ENCODE measurements at places on chromosomes 2 and 18.

- no peak for DNase-seq
These were observed 41.3 kb upstream of the LMAN1 start for GRCh38 chr18:59400407-59400806.

- DNase-seq: no peak
These were observed 244.5 kb upstream of the EPHA4 start for GRCh38 chr2:221816566-221816965.

- DNase-seq: no peak
These were observed 41.0 kb downstream of the ABHD3 start for GRCh38 chr18:21663578-21663977.

- no peak for DNase-seq
These were observed 43.4 kb upstream of the AQP4 start for GRCh38 chr18:26908906-26909305.

DNA sequence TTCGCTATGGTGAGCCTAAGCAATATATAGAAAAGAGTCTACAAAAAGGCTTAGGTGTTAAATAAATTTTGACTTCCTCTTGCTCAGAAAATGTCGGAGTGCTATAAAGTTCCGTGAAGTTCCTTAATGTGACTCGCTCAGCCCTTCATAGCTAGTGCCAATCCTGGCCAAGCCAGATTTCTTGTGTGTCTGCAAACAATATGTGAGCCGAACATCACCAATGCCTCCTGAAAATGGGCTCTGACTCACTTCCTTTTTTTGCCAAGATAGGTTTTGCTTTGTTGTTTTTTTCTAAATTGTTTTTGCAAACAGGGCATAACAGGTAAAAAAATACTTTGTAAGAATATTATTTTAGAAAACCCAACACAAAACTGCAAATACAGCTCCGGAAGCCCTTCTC, 26.1 kb downstream of the CDC42EP3 start:
- no peak for DNase-seq

DNA sequence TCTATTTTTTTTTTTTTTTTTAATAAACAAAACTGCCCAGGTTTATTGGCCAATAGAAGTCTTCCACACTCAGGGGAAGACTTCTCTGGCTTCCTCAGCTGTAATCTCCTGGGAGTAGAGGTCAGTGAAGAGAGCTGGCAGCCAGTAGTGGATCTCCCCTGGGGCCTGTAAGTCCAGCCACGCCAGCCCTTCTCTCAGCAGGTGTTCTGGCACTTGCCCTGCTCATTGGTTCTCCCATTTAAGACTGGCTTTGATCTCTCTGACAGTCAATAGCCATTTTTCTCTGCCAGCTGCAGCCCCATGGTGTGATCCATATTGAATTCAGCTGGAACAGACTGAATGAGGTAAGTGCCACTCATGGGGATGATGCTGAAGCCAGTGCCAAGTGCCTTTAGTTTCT, 170.6 kb upstream of the SPHKAP start:
- no peak for DNase-seq

DNA sequence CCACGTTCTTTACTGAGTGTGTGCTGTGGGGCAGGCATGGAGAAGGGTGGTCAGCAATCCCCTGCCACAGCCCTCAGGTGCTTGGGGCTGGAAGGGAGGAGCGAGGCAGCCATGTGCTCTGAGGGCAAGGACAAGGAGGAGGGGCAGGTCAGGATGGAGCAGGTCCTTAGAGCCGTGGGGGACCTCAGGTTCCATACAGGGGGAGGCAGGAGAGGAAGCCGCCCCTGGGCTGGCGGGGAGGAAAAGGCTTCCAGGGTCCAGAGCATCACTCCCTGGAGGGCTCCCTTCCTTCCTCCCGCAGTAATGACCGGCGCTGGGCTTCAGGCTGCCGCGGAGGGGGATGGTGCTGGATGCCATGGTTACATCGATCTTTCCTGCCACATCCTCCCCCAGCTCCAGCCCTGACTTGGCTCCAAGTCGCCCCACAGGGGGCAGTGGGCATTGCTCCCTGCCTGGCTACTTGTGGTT, 6.6 kb downstream of the GAREM2 start:
- no peak for DNase-seq

DNA sequence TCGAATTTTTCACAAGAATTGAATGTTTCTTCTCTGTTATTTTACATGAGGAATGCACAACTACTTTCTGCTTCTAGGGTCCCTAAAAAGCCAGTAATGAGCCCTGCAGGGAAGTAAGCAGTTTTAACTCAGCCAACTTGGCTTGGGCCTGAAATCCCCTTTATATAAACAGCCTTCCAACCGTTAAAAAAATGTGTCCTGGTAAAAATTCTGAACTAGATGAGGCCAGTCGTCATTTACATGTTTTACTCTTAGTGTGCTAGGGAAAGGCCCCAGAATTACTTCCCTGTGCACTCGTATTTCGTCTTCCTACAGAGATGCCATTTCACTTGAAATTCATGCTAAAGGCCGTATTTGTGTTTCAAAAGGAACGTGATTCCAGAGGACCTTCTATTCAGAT, 42.4 kb upstream of the RPE start:
- no peak for DNase-seq

DNA sequence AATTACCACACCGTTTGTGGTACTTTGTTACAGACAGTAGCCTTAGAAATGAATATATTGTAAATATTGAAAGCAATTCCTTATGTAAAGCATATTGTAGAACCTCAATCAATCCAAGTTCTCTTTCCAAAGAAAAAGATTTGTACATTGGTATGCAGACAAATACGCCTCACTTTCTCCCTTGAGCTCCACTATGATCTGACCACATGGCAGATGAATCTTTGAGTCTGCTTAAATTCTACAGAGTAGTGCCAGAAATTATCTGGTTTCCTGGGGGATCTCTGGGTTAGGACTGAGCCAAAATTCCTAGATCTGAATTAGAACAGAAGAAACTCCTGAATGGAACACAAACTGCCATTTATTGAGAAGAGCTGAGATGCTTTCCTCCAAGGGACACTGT, 99.0 kb downstream of the CPO start:
- no peak for DNase-seq

GRCh38 chr2:231554748-231555545, 24.7 kb upstream of the NMUR1 start:
- DNase-seq: no peak

DNA sequence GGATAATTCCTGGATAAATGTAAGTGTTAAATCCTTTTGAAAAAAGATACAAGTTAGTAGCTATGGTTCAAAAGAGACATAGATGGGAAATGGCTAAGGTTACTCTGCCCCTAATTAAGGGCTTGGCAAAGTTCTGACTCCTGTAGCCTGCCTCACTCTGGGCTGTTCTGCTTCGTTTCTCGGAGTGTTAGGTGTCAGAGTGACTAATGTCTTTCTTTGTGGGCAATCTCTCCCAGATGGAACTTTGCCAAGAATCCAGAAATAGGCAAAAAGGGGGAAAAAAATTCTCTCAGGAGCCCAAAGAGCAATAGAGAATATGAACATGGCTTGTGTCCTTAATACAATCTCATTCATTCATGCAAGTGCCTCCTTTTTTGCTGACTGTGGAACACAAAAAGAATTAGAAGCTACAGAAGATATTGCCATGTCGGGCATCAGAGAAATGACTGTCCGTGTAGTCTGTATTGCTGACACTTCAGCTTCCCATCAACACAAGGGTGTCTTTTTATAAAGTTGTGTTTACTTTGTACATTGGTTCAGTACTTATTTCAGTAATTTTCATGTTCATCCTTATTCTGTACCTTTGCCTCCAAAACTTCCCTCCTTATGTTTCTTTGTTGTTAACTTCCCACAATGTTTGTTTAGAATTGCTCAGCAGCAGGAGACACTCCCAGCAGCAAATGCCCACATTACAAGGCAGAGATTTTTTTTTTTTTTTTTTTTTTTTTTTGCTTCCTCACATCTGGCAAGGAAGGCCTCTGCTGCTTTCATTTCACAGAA, 134.0 kb downstream of the FTCDNL1 start:
- no peak for DNase-seq

- no peak for DNase-seq
These were observed 80.9 kb downstream of the ZEB2 start for GRCh38 chr2:144438801-144439631.

DNA sequence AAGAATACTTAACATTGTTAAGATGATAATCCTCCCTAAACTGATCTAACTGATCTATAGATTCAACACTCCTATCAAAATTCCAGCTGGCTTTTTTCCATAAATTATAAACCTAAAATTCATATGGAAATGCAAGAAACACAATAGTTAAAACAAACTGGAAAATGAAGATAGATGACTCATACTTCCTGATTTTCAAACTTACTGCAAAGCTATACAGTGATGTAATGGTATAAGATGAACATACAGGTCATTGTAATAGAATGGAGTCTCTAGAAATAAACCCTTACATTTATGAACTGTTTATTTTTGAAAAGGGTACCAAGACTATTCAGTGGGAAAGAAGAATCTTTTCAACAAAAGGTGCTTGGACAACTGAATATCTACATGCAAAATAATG, 32.3 kb downstream of the UBXN4 start:
- no peak for DNase-seq

DNA sequence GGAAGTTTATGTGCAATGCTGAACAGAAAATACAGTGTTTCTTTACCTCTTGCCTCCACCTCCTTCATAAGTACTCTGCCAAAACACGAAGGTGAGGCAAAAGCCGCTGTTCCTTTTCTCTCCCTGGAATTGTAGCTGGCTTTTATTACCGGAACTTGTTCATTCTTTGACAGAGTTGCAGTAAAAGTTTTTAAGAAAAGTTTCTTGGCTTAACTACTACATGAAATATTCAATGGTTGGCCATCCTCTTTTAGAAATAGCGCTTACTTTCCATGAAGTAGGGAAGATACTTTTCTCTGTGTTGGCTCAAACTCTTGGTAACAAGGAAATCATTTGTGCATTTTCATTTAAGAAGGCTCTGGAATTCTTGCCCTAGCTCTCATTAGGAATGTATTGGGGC, 950.7 kb upstream of the FANCL start:
- DNase-seq: no peak

DNA sequence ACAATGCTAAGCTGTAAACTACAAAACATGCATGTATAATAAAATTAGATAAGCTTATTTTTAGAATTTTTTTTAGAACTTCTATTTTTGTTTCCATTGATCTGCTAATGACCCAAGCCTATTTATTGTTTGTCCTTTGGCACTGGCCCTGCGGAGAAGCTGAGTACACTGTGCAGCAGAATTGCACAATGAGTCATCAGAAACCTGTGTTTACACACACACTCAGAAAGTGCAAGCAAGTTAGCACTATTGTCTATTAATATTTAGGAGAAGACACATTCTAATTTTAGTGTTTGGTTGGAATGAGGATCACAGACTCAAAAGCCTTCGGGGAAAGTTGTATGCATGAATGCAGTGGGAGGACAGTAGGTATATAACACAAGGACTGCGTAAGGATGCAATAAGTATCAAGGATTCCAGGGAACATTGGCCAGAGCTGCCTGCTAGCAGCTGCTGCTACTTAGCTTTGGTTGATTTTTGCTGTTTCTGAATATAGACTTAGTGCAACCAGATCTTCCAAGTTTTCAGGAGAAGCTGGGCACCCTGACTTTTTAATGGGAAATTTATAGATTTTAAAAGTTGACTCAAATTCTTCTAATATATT, 128.2 kb downstream of the KCNH7 start:
- DNase-seq: no peak

DNA sequence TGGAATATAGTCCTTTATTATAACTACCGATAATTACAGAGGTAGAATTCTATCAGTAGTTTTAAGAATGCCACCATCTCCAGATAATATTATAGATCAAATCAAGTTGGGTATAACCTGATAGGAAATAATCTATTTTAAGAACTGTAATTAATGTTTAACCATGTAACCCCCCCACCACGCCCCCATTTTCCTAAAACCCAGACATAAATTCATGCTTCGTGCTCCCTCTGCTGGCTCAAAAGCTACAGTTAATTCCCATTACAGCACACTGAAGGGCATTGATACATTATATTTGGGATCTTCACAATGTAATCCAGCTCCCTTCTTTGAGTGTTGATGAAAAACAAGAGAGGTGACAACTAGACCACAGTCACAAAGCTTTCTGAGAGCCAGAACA, 228.0 kb upstream of the SMAD7 start:
- no peak for DNase-seq

DNA sequence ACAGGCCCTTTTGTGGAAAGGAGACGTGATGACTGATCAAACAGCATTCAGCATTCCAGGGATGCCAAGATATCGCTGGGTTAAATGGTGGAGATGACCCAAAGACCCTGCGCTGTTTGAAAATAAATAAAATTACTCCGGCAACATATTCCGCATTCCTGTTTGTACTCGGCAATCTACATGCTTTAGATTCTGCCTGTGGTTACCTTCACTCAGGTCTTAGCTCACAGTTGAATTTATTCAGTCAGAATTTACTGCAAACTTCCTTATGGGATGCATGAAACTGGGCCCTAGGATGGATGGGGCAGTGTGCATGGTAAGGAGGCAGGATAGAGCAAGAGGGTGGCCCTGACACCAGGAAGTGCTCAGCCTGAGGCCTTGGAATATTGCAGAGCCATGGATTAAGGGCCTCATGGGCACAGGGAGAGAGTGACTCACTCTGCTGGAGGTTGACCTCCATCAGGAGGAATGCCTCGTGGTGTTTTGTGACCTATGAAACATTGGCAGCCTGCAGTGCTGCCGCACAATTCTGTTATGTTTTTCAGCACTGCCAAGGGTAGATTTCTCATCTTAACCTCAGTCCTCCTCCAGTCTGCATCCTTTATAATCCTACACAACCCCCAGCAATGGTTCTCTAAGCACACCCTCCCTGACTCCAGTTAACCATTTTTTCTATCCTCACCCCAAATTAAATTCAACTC, 321.4 kb downstream of the IRS1 start:
- DNase-seq: no peak

DNA sequence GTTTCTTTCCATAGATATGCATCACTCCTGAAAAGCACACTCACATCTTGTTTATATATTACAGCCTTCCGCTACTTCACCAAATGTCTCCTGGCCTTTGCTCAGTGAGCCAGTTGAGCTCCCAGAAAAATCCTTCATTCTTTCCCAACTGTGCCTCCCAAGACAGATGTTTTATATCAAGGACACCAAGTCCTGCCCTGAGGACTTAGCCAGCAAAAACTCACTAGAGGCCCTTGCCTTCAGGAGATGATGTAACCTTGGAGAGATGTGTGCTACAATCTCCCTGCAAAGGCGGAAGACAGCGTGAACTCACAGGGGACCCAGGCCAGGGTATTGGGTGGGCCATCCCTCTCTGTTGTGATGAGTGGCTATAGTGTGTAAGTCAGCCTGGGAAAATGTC, 86.1 kb upstream of the CTAGE1 start:
- DNase-seq: no peak

DNA sequence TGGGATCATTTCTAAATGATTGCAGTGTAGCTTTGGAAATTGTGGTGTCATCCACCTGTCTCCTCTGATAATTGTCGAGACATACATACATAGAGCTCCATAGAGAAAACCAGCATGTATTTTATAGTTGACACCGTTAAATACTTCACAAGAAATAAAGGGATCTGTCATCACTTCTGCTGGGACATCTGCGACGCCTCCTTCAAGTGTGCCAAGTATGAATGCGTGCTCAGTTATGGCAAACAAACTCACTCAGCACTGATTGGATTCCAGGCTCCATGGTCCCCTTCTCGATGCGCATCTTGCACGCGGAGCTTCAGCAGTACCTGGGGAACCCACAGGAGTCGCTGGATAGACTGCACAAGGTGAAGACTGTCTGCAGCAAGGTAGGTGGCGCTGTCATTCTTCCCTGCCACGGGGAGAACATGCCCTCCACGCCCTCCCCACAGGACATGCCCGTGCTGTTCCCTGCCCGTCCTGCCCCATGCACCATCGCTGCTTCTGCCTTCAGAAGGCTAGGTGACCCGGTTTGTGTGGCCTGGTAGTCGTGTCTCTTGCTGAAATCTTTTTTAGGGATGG, 64.1 kb downstream of the TRAPPC12 start:
- DNase-seq: no peak
